ENCODE measurements at places on chromosomes 11 and 22.

DNA sequence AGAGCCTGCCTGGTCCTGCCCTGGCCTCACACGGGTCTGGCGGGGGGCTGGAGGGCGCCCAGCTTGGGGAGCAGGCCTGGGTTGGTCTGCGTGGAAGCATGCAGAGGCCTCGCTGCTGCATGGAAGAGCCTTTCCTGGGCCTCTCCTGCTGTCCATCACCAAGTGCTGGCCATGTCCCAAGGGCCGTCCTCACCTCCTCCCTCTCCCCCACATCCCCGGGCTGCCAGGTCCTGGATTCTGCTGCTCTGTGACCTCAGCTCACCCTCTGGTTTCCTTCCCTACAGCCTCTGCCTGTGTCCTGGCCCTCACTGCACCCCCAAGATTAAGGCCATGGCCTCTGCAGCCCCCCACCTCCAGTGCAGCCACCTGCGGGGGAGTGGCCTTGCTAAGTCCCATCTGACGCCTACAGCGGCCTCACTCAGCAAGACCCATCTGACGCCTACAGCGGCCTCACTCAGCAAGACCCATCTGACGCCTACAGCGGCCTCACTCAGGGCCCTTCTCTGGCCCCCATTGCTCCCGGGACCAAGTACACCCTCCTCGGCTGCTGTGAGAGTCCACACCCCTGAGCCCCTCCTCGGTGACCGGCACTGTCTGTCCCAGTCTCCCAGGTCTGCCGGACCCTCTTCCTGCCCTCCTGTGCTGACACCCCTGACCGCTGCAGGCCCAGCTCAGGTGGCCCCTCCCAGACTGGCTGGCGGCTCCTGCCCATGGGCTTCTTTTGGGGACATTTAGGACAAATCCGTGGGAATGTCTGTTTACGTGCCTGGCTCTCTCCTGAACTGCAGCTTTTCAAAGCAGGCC is 119.5 kb upstream of the B3GAT1 start:
- DNase-seq: no peak

- no peak for DNase-seq
These were observed 215.4 kb upstream of the UBASH3B start for GRCh38 chr11:122439866-122440810.

GRCh38 chr11:72781313-72782080 is 12.3 kb downstream of the STARD10 start:
- peak; percentile 87 for DNase-seq

DNA sequence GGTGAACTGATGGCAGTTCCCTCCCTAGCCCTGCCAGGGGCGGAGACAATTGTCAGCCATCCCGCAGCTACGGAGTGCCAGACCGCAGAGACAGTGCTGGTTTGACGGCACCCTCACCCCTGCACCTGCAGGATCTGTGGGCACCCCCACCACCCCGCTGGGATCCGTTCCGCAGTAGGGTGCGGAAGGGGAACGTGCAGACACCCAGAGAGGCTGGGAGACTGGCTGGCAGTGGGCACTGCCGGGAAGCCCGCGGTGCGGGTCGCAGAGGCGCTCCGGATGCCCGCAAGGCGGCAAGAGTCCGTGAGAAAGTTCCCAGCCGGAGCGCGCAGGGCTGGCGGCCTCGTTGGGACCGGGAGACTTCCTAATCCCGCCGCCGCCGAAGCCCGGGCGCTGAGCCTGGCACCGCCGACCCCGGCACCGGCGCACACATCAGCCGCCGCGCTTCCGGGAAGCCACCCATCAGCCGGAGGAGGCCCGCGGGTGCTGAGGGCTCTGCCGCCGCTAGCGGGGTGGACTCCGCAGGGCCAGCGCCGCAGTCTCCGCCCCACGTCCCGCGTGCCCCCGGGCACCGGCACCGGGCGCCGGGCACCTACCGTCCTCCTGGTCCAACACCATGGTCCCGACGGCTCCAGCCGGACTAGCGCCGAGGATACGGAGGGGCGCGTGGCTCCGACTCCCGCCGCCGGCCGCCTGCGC is 4.3 kb upstream of the LMO1 start:
- no peak for DNase-seq

DNA sequence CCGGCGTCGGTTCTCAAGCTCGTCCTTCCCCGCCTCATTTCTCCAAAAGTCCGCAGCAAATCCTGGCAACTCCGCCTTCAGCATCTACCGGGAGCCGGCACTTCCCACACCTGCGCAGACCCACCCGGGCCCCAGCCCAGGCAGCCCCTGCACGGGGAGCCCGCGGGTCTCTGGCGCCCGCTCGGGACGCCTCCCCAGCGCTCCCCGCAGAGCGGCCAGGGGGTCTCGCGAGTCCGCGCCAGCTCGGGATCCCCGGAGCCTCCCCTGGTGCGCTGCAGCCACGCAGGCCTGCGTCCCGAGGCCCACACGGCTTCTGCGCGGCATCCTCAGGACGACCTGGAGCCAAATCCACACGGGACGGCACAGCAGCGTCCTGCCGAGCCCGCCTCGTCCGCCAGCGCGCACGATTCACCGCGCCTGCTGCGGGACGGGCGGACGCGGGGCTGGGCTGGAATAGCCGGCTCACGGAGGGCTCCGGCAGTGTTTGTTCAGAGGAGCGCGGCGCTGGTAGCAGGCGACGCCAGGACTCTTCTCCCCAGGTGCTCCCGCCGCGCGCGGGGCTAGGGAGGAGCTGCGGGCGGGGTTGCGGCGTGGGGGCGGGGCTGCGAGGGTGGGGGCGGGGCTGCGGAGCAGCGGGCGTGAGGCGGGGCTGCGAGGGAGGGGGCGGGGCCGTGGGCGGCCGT is 816 bp upstream of the PHRF1 start:
- DNase-seq: no peak

- DNase-seq: no peak
These were observed 231.7 kb upstream of the NARS2 start for GRCh38 chr11:78806214-78807004.

DNA sequence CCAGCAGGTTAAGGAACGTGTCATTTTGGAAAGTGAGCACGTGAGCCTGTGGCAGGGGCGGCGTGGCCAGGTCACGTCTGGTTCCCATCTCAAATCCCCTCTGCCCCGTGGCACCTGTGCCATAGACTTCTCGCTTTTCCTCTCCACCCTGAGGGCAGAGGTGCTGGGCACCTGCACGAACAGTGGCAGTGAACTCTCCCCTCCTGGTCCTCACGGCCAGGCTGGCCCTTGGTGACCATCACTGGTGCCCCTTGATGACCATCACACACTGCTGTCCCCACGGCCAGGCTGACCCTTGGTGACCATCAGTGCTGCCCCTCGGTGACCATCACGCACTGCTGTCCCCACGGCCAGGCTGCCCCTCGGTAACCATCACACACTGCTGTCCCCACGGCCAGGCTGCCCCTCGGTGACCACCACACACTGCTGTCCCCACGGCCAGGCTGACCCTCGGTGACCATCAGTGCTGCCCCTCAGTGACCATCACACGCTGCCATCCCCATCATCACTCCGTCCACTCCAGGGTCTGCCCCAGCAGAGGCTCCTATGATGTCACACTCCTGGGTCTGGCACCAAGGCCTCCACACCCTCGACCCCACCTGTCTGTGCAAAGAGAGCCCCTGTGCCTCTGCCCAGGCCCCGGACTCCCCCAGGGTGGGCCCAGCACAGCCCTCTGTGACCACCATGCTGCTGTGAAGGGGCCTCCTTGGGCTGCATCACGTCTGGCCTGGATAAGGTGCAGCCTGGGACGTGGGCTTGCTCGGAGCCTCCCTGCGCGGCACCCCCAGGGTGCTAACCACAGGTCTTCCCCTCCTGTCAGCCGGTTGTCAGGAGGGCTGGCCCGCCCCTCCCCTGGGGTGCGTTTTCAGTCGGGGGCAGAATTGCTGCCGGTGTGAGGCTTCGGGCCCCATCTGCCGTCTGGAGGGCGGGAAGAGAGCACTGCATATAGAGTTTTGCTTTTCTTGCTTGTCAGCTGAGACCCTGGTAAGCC is 738.6 kb downstream of the BRD1 start:
- no peak for DNase-seq

- no peak for DNase-seq
These were observed 98.3 kb upstream of the TP53AIP1 start for GRCh38 chr11:129040934-129041333.

GRCh38 chr11:64652586-64653387 is 61.8 kb downstream of the SLC22A12 start:
- DNase-seq: peak; percentile 89

All from GM13976 (cell line).